AG04450 (cell line): ENCODE measurements at places on chromosomes 7 and 10.

GRCh38 chr7:18577096-18577771 is 81.7 kb downstream of the HDAC9 start:
- DNase-seq = no peak

- DNase-seq = no peak
Measured at GRCh38 chr7:92437956-92438491, 9.3 kb upstream of the GATAD1 start.

DNA sequence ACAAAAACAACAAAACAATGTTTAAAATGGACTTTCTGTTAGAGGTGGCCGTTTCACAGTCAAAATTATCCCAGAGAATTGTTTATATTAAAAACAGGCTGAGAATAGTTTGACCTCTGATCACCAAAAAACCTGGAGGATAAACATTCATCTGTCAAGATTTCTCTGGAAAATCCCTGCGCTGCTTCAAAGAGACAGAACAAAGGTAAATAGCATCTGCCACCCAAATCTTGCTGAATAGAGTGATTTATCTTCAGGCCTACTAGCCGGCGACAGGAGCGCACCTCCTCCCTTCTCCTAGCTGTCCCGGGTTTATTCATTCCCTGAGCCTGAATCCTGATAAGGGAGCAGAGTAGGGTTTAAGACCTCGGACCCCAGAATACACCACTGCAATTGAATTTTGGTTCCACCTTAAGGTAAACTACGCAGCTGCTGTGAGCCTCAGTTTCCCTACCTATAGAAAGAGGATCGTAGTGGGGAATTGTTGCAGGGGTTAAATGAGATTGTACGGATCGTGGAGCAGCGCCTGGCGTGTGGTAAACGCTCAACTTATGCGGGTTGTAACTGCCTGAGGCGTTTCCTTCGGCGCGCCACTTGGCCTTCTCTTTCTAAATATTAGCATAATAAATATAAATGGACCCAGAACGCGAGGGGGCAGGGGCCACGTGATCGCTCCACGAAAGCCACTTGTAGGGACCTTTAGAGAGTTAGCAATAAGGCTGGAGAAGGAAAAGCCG is 498 bp upstream of the ST7 start:
- no peak for DNase-seq

DNA sequence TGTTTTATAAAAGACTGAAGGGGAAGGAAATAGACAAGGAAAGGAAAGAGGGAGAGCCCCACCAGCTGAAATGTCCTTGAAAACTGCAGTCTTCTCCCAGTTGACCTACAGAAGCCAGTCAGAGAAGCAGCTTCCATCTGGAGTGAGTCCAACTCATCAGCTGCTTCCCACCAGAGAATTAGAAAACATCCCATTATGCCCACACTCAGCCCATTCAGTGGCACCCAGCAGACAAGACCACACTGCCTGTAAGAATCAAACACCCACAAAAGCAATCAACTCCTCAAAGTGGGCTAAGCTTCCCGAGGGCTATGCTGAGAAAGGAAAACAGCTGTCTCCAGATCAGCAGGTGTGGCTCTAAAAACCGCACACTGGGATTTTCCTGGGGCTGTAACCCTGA is 29.6 kb upstream of the TMEM213 start:
- no peak for DNase-seq

DNA sequence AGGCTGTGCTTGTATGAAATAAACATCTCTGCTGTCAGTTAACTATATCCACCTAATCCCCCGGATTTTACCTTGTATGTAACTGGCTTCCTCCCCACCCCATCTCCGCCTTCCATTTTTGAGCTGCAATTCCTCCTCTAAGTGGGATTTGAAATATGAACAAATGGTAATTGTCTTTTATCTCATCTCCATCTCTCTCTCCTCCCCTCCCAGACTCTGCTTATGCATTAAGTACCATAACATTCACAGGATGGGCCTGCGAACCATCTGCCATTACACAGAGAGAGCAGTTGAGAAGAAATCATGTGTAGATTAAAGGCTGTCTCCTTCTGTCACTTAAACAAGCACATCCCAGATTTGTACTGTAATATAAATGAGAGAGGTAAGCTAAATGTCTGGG is 1169.9 kb downstream of the TYW1 start:
- no peak for DNase-seq

GRCh38 chr7:85052894-85053293 is 134.0 kb downstream of the SEMA3D start:
- no peak for DNase-seq

DNA sequence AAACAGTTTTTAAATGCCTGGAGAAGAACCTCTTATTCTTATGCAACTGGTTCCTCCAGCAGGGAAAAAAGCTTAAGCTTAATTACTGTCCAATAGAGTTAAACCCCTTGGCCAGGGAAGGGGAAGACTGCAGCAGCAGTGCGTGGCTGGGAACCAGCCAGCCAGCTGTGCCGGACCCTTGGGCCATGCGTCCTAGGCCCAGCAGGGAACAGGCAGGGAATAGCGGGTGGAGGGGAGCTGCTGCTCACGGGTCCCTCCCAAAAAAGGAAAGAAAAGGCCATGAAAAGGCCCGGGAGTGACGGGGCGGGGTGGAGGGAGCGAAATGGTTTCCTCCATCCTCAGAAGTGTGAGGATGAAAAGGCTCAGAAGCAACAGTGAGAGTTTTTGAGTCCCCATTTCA is 35.2 kb upstream of the HECW1 start:
- DNase-seq = no peak

DNA sequence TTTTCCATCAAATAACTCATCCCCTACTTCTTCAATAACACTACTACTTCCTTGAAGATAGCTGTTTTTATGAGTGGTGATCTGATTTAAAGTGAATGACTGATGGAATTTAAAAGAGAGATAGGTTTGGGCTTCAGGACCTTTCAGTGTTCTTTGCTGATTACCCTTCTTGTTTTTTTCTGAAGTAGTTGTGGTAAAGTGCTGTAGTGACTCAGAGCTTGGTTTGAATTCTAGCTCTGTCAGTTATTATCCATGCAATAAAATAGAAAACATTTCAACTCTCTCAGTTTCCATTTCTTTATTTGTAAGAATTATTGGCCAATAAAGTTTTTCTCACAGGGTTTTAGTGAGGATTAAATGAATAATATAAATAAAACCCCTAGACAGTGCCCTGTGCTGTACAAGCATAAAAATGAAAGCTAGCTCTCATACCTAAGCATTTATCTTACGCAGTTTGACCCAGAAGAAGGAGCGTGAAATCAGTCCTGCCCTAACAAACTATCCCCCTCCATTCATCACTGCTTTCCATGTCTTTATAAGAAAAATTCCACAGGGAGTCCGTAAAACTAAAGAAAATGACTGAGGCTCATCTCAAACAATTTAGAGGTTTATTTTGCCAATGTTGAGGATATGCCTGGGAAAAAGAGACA is 25.1 kb upstream of the AKAP9 start:
- DNase-seq = no peak

DNA sequence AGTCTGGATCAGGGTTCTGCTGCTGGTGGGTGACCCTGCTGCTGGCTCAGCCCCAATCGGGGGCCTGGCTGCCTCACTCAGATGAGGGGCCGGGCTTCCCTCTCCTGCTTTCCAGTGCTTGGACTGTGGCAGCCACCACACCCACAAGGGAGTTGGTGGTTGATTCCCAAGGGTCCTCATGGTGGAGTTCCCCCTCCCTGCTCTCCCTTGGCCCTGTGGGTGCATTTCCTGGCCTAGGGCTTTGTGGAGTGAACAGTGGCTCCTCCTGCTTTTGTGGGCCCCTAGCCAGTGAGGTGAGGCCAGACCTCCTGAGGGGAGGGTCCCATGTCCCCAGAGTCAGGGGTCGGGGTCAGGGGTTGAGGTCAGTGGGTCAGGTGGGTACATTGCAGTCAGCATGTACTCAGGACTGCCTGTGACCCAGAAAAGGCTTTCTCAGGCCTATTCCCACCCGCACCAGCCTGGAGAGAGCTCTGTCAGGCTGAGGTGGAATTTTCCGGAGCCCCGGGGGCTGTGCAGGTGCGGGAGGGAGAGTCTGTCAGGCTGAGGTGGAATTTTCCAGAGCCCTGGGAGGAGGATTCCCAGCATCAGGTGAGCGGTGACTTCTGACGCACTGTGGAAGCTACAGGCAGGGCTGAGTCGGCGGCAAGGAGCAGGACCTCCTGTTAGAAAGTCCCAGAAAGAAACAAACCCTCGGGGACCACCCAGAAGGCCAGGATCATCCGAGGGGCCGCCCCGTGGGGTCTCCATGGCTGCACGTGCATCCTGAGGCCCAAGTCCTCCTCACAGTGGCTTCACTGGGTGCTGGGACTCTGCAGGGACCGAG is 94.4 kb upstream of the INSIG1 start:
- no peak for DNase-seq

DNA sequence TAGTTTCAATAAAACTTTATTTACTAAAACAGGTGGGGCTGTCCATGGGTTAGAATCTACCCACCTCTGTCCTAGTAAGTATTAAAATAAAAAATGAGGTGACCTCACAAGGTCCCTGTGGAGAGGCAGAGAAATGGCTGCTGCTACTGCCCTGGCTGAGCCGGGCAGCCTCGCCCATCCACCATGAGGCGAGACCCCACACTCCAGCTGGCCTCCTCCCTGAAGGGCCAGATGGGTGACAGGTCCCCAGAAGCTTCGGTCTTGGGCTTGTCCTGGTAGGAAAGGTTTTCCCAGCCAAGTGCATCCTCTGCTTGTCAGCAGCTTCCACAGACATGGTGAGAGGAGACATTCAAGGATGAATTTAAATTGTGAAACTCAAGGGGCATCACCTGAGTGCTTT is 565.8 kb downstream of the PTPRN2 start:
- DNase-seq = no peak

GRCh38 chr10:89738551-89739209 is 37.3 kb downstream of the KIF20B start:
- no peak for DNase-seq

GRCh38 chr7:38222481-38223096 is 44.5 kb downstream of the STARD3NL start:
- DNase-seq = peak; percentile 32

DNA sequence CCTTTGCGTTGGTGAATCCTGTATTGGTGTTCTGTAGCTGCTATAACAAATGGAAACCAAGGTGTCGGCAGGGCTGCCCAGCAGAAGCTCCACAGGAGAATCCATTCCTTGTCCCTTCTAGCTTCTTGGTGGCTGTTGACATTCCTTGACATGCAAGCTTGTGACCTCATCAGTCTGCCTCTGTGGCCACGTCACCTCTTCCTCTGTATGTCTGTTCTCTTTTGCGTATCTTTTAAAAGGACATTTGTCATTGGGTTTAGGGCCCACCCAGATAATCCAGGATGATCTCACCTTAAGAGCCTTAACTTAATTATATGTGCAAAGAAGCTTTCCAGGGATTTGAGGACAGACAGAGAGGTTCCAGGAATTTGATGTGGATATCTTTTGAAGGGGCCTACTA is 15.3 kb upstream of the ZCCHC24 start:
- no peak for DNase-seq

- no peak for DNase-seq
Measured at GRCh38 chr10:101018600-101019439, 12.1 kb downstream of the PDZD7 start.

DNA sequence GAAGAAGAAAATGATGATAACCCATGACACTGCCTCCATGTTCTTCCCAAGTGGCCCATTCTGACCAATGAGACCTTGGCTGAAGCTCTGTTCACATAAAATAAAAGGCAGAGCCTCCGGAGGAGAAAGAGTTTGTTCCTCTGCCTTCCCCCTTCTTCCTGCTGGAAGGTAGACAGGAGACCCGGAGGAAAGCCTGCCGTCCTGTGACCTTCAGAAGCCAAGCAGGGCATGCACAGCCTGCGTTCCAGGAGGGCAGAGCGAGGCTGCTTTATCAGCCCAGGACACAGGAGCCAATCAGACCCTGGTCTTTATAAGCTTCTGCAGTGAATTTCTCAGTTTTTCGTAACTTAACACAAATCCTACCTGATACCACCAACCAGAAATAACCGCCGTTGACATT is 8.6 kb upstream of the GRID1 start:
- no peak for DNase-seq

DNA sequence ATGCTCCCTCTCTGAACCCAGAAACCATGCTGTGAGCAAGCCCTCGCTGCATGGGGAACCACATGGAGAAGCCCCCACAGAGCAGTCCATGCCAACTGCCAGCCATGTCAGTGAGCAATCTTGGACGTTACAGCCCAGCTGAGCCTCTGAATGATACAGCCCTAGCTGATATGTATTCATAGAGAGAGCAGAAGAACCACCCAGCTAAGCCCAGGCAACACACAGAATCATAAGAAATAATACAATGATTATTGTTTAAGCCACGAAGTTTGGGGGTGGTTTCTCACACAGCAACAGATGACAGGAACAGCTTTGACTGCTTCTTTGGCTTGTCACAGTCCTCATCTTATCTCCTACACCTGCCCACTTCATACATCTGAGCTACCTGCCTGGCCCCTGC is 32.5 kb upstream of the CARD11 start:
- DNase-seq = no peak

DNA sequence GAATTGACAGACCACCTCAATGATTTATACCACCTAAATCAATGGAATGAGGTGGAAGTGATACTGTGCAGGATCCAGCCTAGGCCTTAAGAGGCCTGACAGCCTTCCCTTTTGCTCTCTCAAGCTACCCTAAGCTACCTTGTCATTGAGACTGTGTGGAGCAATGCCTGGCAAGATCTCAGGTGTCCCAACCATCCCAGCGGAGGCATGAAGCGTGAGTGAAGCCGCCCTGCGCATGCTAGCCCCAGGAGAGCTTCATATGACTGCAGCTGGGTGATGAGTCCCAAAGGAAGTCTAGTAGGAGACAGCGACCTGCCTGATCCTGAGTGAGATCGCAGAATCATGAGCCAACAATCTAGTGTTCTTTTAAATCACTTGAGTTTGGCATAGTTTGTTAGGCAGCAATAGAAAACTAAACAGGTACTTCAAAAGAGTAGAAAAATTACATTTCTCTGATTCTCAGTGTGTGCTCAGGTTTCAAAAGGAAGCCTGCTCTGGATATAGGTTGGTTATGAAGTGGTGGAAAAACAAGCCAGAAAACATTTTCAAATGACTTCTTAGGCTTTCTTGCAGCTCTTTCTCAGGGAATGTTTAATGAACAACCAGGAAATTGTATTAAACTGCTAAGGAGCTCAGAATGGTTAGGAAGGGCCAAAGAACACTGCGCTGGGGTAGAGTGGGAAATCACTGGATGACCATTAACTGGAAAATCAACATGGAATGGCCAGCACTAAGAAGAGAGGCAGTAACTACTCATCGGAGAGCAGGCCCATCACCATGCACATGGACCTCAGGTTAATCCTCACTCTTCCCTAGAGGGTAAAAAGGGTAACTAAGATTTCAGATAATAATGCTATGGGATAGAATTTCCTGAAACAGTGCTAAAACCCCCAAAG is 535.2 kb downstream of the PHTF2 start:
- no peak for DNase-seq

DNA sequence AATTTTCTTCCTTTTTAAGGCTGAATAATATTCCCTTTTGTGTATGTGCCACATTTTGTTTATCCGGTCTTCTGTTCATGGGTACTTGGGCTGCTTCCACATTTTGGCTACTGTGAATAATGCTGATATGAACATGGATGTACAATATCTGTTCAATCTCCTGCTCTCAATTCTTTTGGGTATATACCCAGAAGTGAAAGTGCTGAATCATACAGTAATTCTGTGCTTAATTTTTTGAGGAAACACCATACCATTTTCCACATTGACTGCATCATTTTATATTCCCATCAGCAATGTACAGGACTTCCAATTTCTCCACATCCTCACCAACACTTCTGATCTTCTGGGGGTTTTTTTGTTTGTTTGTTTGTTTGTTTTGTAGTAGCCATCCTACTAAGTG is 135.0 kb upstream of the INHBA start:
- no peak for DNase-seq

GRCh38 chr7:127417346-127417745 is 24.8 kb upstream of the ZNF800 start:
- DNase-seq = no peak

GRCh38 chr7:55244006-55244745 is 121.0 kb upstream of the LANCL2 start:
- no peak for DNase-seq
